ENCODE measurements at places on chromosomes 4 and X. TPM values are rescaled to one million over a fixed set of nuclear protein-coding genes. Genes with fewer than 3 reads are reported as not detected.

DNA sequence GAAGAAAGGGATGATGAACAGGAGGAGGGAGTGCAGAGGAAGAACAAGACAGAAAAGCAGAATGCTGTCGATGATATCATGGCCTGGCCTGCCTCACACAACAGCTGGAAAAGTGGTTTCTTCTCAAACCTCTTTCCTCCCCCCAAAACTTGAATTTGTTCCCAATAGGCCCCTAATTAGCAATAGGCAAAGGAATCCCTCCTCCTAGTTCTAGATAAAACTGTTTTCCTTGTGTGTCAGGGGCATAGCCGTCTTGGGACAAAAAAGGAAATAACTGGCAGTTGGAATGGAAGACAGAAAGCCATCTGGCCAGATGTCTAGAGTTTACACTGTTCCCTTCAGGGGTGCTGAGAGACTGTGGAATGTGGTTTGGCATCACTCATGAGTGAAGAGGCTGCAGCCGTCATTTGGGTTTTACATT is 177.8 kb upstream of the C1QTNF7 start:
- H3K27me3 ChIP-seq = no peaks in the 10 kb centered on the region
- H3K36me3 ChIP-seq = no peaks in the 10 kb centered on the region
- H3K4me3 ChIP-seq = no peak overlapping the region
- H3K4me1 ChIP-seq = peaks cover 32% of the 10 kb centered on the region
- DNase-seq = no peak

DNA sequence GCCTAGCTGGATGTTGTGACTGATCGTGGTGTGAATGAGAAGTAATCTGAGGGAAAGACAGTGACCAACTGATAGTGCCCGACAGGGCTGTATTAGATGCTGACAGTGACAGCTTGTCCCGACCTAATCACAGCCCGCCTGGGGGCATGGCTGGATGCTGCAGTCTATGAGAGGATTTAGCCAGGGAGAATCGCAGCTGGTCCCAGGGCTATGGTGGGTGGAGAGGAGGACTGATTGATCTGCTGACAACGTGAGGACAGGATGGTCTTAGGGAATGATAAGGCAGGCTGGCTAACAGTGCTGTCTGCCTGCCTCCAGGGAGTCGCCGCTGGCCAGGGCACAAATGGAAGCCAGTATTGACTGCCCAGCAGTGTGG is 621 bp upstream of the SUV39H1 start:
- peak overlapping the region; percentile 81 for H3K4me3 ChIP-seq
- DNase-seq = no peak
- H3K27me3 ChIP-seq = peaks cover 13% of the 10 kb centered on the region
- peaks cover 14% of the 10 kb centered on the region for H3K4me1 ChIP-seq
- peak overlapping the region; percentile 89 for H3K27ac ChIP-seq

GRCh38 chr4:176775338-176775737 is 17.4 kb downstream of the VEGFC start:
- H3K27ac ChIP-seq = no peak overlapping the region
- DNase-seq = no peak
- H3K27me3 ChIP-seq = no peaks in the 10 kb centered on the region
- H3K4me3 ChIP-seq = no peak overlapping the region

DNA sequence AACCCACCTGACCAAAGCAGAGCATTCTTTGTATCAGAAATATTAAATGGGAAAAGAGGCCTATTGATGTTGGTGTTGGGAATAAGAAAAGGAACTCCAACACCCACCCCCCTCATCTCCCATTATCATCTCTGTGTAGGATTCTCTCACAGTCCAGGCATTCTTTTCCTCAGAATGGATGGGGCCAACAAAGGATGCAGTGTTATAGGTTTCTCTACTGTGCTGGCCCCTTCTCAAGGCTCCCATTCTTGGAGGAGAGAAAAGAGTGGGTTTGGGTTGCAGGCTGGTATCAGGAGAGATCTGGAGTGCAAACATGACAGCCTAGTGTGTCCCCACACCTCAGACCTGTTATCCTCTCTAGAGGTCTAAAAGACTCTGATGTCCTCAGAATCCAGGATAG is 59.6 kb downstream of the UGT8 start:
- no peak overlapping the region for H3K27ac ChIP-seq
- H3K36me3 ChIP-seq = no peaks in the 10 kb centered on the region
- H3K4me1 ChIP-seq = no peaks in the 10 kb centered on the region
- DNase-seq = no peak
- peaks cover 7% of the 10 kb centered on the region for H3K27me3 ChIP-seq

DNA sequence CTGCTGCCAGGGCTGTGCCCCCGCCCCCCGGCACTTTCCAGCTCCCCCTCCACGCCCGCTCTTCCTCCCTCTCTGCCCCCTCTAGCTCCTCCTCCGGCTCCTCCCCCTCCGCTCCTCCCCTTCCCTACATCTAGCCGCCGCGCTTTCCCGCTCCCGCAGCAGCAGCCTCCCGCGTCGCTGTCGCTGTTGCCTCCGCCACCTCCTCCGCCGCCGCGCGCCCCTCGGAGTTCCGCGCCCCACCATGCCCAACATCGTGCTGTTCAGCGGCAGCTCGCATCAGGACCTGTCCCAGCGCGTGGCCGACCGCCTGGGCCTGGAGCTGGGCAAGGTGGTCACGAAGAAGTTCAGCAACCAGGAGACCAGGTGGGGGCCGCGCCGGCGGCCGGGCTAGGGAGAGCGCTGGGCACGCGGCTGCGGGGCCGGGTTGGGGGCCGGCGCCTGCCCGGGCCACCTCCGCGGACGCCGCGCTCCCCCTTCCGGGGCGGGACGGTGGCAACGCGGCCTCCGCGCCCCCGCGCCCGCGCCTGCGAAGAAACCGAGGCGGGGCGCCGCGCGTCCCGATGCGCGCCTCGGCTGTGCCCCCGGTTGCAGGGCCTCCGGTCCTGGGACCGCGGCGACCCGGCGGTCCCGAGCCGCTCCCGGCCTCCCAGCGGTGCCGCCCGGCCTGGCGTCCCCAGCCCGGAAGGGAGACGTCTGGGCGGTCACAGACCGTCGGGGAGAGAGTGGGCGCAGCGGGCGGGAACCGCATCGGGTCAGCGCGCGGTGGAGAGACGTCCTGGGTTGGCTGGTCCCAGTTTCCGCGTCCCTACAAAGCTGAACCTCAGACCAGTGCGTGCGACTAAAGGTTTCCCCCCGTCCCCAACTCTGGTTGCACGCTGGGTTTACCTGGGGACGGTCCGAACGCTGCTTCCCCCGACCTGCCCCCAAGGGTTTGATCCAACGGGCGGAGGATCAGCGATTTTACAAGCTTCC is at the start of gene PRPS2:
TSS of gene PRPS2 (plus strand) at position 156 of the 972 bp plus-strand sequence. CDS start at position 242, 86 bp downstream.
- no peak within 1 kb of the TSS for H3K27ac ChIP-seq
- peaks cover 3% of the 10 kb centered on the region for H3K36me3 ChIP-seq
- H3K4me1 ChIP-seq = peaks cover 4% of the 10 kb centered on the region
- H3K4me3 ChIP-seq = peak within 1 kb of the TSS; percentile 73
- peaks cover 23% of the 10 kb centered on the region for H3K27me3 ChIP-seq

DNA sequence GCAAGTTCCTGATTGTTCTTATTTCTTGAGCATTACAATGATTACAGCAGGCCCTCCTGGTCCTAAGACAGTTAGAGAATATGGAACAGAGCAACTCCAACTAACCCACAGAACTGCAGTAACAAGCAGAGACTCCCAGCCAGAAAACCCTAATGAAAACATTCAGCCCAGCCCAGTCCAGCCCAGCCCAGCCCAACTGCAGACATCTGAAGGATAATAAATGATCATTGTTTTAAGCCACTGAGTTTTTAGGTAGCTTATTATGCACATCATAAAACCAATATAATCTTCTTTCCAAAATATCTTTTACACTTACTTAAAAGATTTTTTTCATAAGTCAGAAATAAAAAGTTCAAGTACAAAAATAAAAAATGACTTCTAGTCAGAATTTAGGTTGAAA is 51.3 kb downstream of the SPOCK3 start:
- H3K4me1 ChIP-seq = peaks cover 25% of the 10 kb centered on the region
- DNase-seq = no peak
- no peak overlapping the region for H3K4me3 ChIP-seq
- H3K27ac ChIP-seq = no peak overlapping the region
- no peaks in the 10 kb centered on the region for H3K27me3 ChIP-seq

GRCh38 chrX:140762061-140762460 is 52.5 kb downstream of the LINC00632 start:
- DNase-seq = peak; percentile 47
- peaks cover 3% of the 10 kb centered on the region for H3K27me3 ChIP-seq
- H3K4me1 ChIP-seq = peaks cover 3% of the 10 kb centered on the region
- no peak overlapping the region for H3K27ac ChIP-seq
- H3K36me3 ChIP-seq = no peaks in the 10 kb centered on the region

- H3K4me3 ChIP-seq = no peak overlapping the region
- no peak for DNase-seq
- no peak overlapping the region for H3K27ac ChIP-seq
- no peaks in the 10 kb centered on the region for H3K36me3 ChIP-seq
- H3K27me3 ChIP-seq = no peaks in the 10 kb centered on the region
Observed at GRCh38 chr4:108536577-108536976, 83.8 kb upstream of the RPL34 start.

GRCh38 chr4:143726714-143727113 is 26.2 kb upstream of the FREM3 start:
- no peak for DNase-seq
- no peak overlapping the region for H3K27ac ChIP-seq
- no peaks in the 10 kb centered on the region for H3K36me3 ChIP-seq

DNA sequence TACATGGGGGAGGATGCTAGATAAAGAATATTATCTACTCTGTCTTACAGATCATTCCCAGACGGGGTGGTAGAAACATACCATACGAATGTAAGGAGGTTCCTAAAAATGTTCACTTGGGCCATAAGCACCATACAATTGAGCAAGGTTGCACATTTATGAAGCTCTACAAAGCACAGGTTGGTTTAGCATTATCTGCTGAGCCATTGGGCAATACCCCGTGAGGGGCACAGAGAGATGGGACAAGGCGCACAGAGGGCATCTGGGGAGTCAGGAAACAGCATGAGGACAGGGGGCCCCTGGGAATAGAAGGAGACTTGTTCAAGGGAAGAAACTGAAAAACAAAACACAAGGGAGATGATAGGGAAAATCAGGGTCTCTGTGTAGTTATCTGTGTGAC is 305.3 kb downstream of the TRIML1 start:
- H3K36me3 ChIP-seq = no peaks in the 10 kb centered on the region
- DNase-seq = no peak
- H3K4me1 ChIP-seq = no peaks in the 10 kb centered on the region
- H3K4me3 ChIP-seq = no peak overlapping the region

GRCh38 chr4:124079174-124079780 is 633.3 kb downstream of the ANKRD50 start:
- DNase-seq = no peak
- no peaks in the 10 kb centered on the region for H3K4me1 ChIP-seq
- H3K36me3 ChIP-seq = peaks cover 21% of the 10 kb centered on the region
- no peaks in the 10 kb centered on the region for H3K27me3 ChIP-seq

GRCh38 chr4:58734030-58734674 is 1624.0 kb upstream of the IGFBP7 start:
- DNase-seq = no peak
- no peak overlapping the region for H3K27ac ChIP-seq
- H3K27me3 ChIP-seq = no peaks in the 10 kb centered on the region
- no peak overlapping the region for H3K4me3 ChIP-seq
- H3K4me1 ChIP-seq = peaks cover 23% of the 10 kb centered on the region

- peak overlapping the region; percentile 26 for H3K4me3 ChIP-seq
- no peaks in the 10 kb centered on the region for H3K27me3 ChIP-seq
- H3K4me1 ChIP-seq = peaks cover 61% of the 10 kb centered on the region
- peak overlapping the region; percentile 79 for H3K27ac ChIP-seq
- no peak for DNase-seq
- H3K36me3 ChIP-seq = no peaks in the 10 kb centered on the region
Observed at GRCh38 chr4:8200302-8200975, 1.3 kb downstream of the SH3TC1 start.

DNA sequence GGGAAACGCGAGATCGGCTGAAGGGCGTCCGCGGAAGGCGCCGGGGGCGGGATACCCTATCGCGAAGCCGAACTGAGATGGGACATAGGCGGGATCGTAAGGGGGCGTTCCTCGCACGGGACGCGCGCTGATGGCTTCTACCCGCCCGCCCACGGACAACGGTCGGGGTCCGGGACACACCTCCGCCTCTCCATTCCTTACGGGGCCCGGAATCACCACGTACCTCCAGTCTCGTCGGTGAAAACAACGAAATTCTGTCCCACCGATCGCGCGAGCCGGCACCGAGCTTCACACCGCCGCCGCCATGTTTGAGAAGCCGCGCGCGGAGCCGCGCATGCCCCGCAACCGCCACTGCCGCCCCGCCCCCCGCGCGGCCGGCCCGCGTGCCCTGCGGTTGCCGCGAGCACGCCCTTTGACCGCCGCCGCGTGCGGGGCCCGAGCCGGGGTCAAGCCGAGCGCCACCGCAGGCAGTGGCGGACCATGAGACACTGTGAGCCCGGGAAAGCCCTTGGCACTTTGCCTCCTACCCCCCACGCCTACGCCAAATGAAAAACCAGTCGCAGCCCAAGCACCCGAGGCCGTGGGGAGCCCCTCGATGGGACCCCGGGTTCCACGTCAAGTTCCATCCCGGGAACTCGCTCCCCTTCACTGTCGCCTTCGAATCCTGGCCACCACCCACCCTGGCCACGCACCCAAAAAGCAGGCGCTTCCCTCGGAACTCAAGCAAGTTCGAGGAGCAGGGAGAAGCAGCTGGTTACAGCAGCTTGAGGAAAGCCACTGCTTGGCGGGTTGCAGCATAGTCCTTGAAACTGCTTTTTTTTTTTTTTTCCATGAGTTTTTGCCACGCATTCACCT is at the start of gene SCML2:
TSS of gene SCML2 (minus strand) at position 320 of the 855 bp plus-strand sequence. CDS start 20,617 bp downstream, outside the sequence.
- DNase-seq = peak; percentile 58
- H3K4me3 ChIP-seq = peak within 1 kb of the TSS; percentile 81
- H3K27me3 ChIP-seq = peaks cover 19% of the 10 kb centered on the region
- no peaks in the 10 kb centered on the region for H3K36me3 ChIP-seq

DNA sequence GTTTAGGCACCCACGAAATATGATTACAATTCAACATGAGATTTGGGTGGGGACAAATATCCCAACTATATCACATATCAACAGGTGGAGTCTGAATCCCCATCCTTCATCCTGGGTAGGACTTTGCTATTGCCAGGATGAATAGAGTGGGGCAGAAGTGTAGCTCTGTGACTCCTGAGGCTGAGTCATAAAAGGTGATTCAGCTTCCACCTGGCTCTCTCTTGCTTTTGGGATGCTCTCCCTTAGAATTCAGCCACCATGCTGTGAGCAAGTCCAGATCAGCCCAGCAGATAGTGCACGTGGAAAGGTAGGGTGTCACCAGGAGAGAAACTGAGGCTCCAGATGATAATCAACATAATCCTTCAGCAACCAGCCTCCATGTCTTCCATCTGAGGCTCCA is 193.8 kb upstream of the BCOR start:
- no peak overlapping the region for H3K4me3 ChIP-seq
- no peak overlapping the region for H3K27ac ChIP-seq
- H3K4me1 ChIP-seq = no peaks in the 10 kb centered on the region
- H3K36me3 ChIP-seq = no peaks in the 10 kb centered on the region
- DNase-seq = no peak

- no peaks in the 10 kb centered on the region for H3K36me3 ChIP-seq
- H3K27me3 ChIP-seq = peaks cover 8% of the 10 kb centered on the region
- H3K27ac ChIP-seq = no peak overlapping the region
- H3K4me1 ChIP-seq = peaks cover 10% of the 10 kb centered on the region
- DNase-seq = no peak
Observed at GRCh38 chr4:64781737-64782326, 372.6 kb upstream of the TECRL start.

CPE gene
- total RNA-seq = 94.1 TPM

SYP gene
- total RNA-seq = 0.33 TPM

AFM gene
- total RNA-seq = not detected

BEND2 gene
- total RNA-seq = not detected

MID2 gene
- total RNA-seq = 9.4 TPM

CFAP47 gene
- 0.34 TPM for total RNA-seq

PRSS12 gene
- 43.5 TPM for total RNA-seq

FRYL gene
- total RNA-seq = 56.8 TPM

BMP3 gene
- total RNA-seq = 0.07 TPM

MAGEA2 gene
- total RNA-seq = not detected

HSFX4 gene
- total RNA-seq = not detected

ASB12 gene
- 0.18 TPM for total RNA-seq

TMLHE gene
- total RNA-seq = 30.4 TPM

PNCK gene
- total RNA-seq = 35.1 TPM

Data from mesothelial cell of epicardium (in vitro differentiated cells).